Dorsolateral prefrontal cortex (tissue), 122 donors: ENCODE measurements at places on chromosomes 11 and 22. TPM values are rescaled to one million over a fixed set of nuclear protein-coding genes. Genes with fewer than 3 reads are reported as not detected.

The VSIG10L2 gene
- total RNA-seq: not detected

The CTSF gene
- 136 TPM for total RNA-seq

The MYEOV gene
- not detected for total RNA-seq

The P2RX6 gene
- total RNA-seq: 18.0 TPM

The PIH1D2 gene
- total RNA-seq: 1.6 TPM

The DERL3 gene
- total RNA-seq: 1.7 TPM

The DGCR2 gene
- 123 TPM for total RNA-seq

The PDE2A gene
- total RNA-seq: 214 TPM

The CCDC89 gene
- 2.6 TPM for total RNA-seq

The KRTAP5-1 gene
- total RNA-seq: not detected

The SAA4 gene
- total RNA-seq: not detected

The MED15 gene
- total RNA-seq: 105 TPM

The GPR152 gene
- total RNA-seq: not detected

The OR52A1 gene
- not detected for total RNA-seq

The ANO1 gene
- 1.8 TPM for total RNA-seq

The SPTBN2 gene
- 226 TPM for total RNA-seq

The CARNS1 gene
- 77.9 TPM for total RNA-seq

The AMPD3 gene
- 27.7 TPM for total RNA-seq

The YPEL1 gene
- 35.3 TPM for total RNA-seq

The TRPM5 gene
- not detected for total RNA-seq

The RELT gene
- total RNA-seq: 20.1 TPM

The SYNGR1 gene
- 237 TPM for total RNA-seq

The EWSR1 gene
- total RNA-seq: 225 TPM

The GUCY1A2 gene
- 66.5 TPM for total RNA-seq

The OR2AG1 gene
- total RNA-seq: 0.42 TPM

The OR8G1 gene
- not detected for total RNA-seq

The CASP4 gene
- total RNA-seq: 2.7 TPM

The IFITM10 gene
- total RNA-seq: 18.0 TPM

The MMP8 gene
- 0.44 TPM for total RNA-seq

The CD3D gene
- total RNA-seq: not detected

The TENM4 gene
- total RNA-seq: 89.6 TPM

The CXCR5 gene
- not detected for total RNA-seq

The NUMA1 gene
- total RNA-seq: 210 TPM

The LRRC55 gene
- total RNA-seq: 8.9 TPM

The RGL4 gene
- total RNA-seq: not detected

The XKR3 gene
- total RNA-seq: not detected

The OR52B6 gene
- not detected for total RNA-seq

The CDC42EP2 gene
- 11.7 TPM for total RNA-seq

The WT1 gene
- not detected for total RNA-seq

The IZUMO1R gene
- not detected for total RNA-seq

The ZNF280B gene
- total RNA-seq: 10.8 TPM

The OR4A16 gene
- total RNA-seq: not detected
